ENCODE measurements at places on chromosomes 11 and 22. TPM values are rescaled to one million over a fixed set of nuclear protein-coding genes. Genes with fewer than 3 reads are reported as not detected.

Gene TAF6L
- total RNA-seq: 43.2 TPM

Gene HSPB2
- total RNA-seq: not detected

Gene PARVG
- 247 TPM for total RNA-seq

- H3K27ac ChIP-seq: no peak overlapping the region
- DNase-seq: no peak
- no peaks in the 10 kb centered on the region for H3K36me3 ChIP-seq
- H3K27me3 ChIP-seq: peaks cover 18% of the 10 kb centered on the region
These were observed 14.5 kb downstream of the USP2 start for GRCh38 chr11:119366690-119367620.

GRCh38 chr11:129769059-129769458, 46.6 kb upstream of the TMEM45B start:
- no peaks in the 10 kb centered on the region for H3K27me3 ChIP-seq
- no peak overlapping the region for H3K4me3 ChIP-seq
- no peak for DNase-seq
- no peaks in the 10 kb centered on the region for H3K36me3 ChIP-seq
- H3K27ac ChIP-seq: no peak overlapping the region

- no peaks in the 10 kb centered on the region for H3K27me3 ChIP-seq
- peaks cover under 1% of the 10 kb centered on the region for H3K4me1 ChIP-seq
- no peak for DNase-seq
- H3K27ac ChIP-seq: no peak overlapping the region
- no peaks in the 10 kb centered on the region for H3K36me3 ChIP-seq
These were observed 46.4 kb upstream of the FTH1 start for GRCh38 chr11:62013537-62014476.

DNA sequence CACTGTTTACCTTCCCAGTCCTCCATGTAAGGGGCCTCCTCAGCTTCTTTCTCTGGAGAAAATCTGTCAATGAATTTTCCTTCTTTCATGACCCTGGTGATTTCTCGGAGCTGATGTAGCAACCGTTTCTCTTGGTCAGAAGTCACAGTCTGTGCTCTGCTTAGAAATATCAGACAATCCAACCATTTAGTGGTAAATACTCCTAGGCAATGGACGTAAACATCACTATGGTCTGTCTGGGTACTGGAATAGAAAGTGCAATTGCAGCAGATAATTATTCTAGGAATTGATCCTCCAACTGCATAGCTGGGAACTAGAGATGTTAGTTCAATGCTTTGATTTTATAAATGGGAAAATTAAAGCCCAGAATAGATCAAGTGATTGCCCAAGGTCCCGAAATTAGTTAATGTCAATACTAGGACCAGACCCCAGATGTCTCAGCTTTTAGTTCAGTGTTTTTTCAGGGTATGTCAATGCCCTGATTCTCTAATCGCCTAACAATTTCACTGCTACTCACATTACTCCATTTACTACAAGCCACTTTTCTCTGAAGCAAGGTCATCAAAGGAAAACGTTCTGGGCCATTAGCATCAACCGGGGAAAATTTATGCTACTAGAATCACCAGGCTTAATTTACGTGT, 42.1 kb downstream of the RIC3 start:
- H3K4me3 ChIP-seq: no peak overlapping the region
- H3K27ac ChIP-seq: no peak overlapping the region
- H3K4me1 ChIP-seq: no peaks in the 10 kb centered on the region
- peaks cover 7% of the 10 kb centered on the region for H3K36me3 ChIP-seq
- H3K27me3 ChIP-seq: no peaks in the 10 kb centered on the region

GRCh38 chr11:36490026-36490806, 19.9 kb downstream of the TRAF6 start:
- no peak overlapping the region for H3K4me3 ChIP-seq
- H3K36me3 ChIP-seq: peaks cover 11% of the 10 kb centered on the region
- H3K27me3 ChIP-seq: no peaks in the 10 kb centered on the region
- H3K27ac ChIP-seq: no peak overlapping the region
- no peak for DNase-seq

- H3K4me1 ChIP-seq: peaks cover 11% of the 10 kb centered on the region
- DNase-seq: peak; percentile 52
These were observed at the start of gene LTBP3 for GRCh38 chr11:65558002-65558929. LTBP3 (minus strand) TSS chr11:65558359; CDS start chr11:65557959, 400 bp downstream.

- H3K4me3 ChIP-seq: no peak overlapping the region
- H3K27ac ChIP-seq: no peak overlapping the region
- H3K4me1 ChIP-seq: no peaks in the 10 kb centered on the region
- H3K36me3 ChIP-seq: no peaks in the 10 kb centered on the region
- no peak for DNase-seq
These were observed 156.3 kb downstream of the GRM5 start for GRCh38 chr11:88909500-88909899.

Measured in B cell (primary cell).